ENCODE measurements at places on chromosomes 11 and 22. TPM values are rescaled to one million over a fixed set of nuclear protein-coding genes. Genes with fewer than 3 reads are reported as not detected.

The UCP3 gene
- 2.0 TPM for total RNA-seq

The CDCA5 gene
- 72.9 TPM for total RNA-seq

The CRYAB gene
- total RNA-seq, result not detected

The CD3D gene
- total RNA-seq, result 462 TPM

The NLRP10 gene
- not detected for total RNA-seq

The AGBL2 gene
- total RNA-seq, result 6.5 TPM

The TUG1 gene
- 82.5 TPM for total RNA-seq

The OR8H2 gene
- not detected for total RNA-seq

The MRPL21 gene
- 52.7 TPM for total RNA-seq

The IFITM1 gene
- 981 TPM for total RNA-seq

The HOATZ gene
- not detected for total RNA-seq

The GAS2 gene
- total RNA-seq, result 2.2 TPM

The PRR14L gene
- 55.3 TPM for total RNA-seq

The OLFML1 gene
- not detected for total RNA-seq

The GLYAT gene
- not detected for total RNA-seq

The MS4A6E gene
- not detected for total RNA-seq

The C11orf91 gene
- total RNA-seq, result not detected

The ACRV1 gene
- not detected for total RNA-seq

The CHKB gene
- 117 TPM for total RNA-seq

The LRRN4CL gene
- 0.35 TPM for total RNA-seq

The WT1 gene
- total RNA-seq, result not detected

The GPHA2 gene
- total RNA-seq, result not detected

The OR8D4 gene
- not detected for total RNA-seq

The LRRC56 gene
- total RNA-seq, result 2.7 TPM

The SCGB1C1 gene
- total RNA-seq, result not detected

Data from activated naive CD4-positive, alpha-beta T cell treated with anti-CD3 and anti-CD28 coated beads, Interleukin-2, amount 10 ng/mL, durations not matched to agents 5 hours and 36 hours (primary cell).